ENCODE measurements at places on chromosomes 1 and 21. TPM values are rescaled to one million over a fixed set of nuclear protein-coding genes. Genes with fewer than 3 reads are reported as not detected.

The AMY2B gene
- total RNA-seq = 5.2 TPM

The CASZ1 gene
- total RNA-seq = 10.2 TPM

The HAO2 gene
- total RNA-seq = not detected

The MPZL1 gene
- total RNA-seq = 12.5 TPM

The OVAAL gene
- not detected for total RNA-seq

DNA sequence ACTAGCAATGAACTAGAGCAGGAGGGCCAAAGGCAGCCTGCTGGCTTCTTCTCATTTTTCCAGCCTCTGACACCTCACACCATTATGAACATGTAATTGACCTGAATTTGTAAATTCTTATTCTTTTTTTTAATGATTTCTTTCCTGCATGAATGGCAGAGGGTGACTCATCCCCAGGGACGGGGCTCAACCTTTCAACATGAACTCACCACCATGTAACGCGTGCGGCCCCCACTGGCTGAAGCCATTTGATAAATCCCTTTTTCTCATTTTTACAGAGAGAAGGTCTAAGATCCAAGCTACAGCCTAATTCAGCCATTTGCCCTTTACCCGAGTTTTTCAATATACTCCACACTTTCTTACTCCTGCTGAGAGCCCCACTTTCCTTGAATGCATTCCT, 9.3 kb upstream of the ETS2 start:
- H3K4me3 ChIP-seq = no peak overlapping the region
- no peaks in the 10 kb centered on the region for H3K4me1 ChIP-seq
- DNase-seq = no peak
- H3K27ac ChIP-seq = no peak overlapping the region
- no peaks in the 10 kb centered on the region for H3K27me3 ChIP-seq

- H3K27me3 ChIP-seq = no peaks in the 10 kb centered on the region
- DNase-seq = no peak
- no peak overlapping the region for H3K27ac ChIP-seq
These were observed 116.3 kb downstream of the ST6GALNAC3 start for GRCh38 chr1:76190749-76191424.

DNA sequence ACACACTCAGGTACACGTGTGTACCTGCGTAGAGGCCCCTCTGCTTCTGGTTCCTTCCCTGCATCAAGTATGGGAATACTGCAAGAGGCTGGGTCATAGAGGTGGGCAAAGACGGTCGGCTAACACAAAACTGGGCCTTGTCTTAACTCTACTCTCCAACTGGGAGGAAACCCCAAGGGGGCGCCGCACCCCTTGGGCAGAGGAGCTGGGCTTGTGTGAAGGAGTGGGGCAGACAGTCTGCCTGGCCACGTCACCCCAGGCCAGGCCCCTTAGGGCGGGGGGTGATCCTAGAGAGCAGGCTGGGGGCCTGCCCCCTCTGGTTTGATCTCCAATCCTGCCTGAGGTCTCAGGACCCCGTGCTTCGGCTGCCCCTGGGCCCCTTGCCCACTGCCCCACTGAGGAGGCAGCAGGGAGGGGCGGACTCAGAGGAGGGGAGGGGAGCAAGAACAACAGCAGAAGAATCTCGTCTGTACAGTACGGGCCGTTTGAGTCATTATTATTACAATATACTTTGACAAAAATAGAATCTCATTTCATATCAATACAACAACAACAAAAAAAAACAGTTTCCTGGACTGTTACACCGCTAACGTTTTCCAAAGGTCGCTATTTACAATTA, 34.7 kb downstream of the MEF2D start:
- H3K36me3 ChIP-seq = peaks cover 26% of the 10 kb centered on the region
- no peak overlapping the region for H3K4me3 ChIP-seq
- peaks cover 12% of the 10 kb centered on the region for H3K4me1 ChIP-seq
- H3K27me3 ChIP-seq = no peaks in the 10 kb centered on the region

- H3K27me3 ChIP-seq = no peaks in the 10 kb centered on the region
- H3K27ac ChIP-seq = no peak overlapping the region
- no peak for DNase-seq
These were observed 632.0 kb downstream of the SMYD3 start for GRCh38 chr1:245874942-245875580.

DNA sequence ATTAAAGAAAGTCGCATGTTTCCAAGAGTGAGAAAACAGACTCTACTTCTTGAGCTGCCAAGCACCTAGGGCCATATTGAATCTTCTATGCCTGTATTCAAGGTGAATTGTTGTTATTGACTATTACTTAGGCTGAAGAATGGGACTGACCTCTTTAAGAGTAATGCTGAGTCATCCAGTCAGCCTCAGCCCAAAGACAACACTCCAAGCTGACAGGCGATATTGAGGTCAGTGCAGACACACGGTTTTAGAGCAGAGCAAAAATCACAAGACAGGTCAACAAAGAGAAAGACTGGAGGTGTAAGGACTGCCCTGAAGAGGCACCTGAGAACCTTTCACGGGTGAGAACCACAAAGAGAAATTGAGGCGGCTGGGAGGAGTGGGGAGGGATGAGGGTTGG, 146.9 kb downstream of the MIS18A start:
- H3K27ac ChIP-seq = no peak overlapping the region
- H3K36me3 ChIP-seq = no peaks in the 10 kb centered on the region
- DNase-seq = no peak
- no peaks in the 10 kb centered on the region for H3K4me1 ChIP-seq
- no peak overlapping the region for H3K4me3 ChIP-seq

GRCh38 chr1:59177756-59178155, 119.1 kb upstream of the FGGY start:
- no peaks in the 10 kb centered on the region for H3K27me3 ChIP-seq
- DNase-seq = no peak
- H3K27ac ChIP-seq = no peak overlapping the region

Data from activated CD8-positive, alpha-beta T cell treated with anti-CD3 and anti-CD28 coated beads, Interleukin-2, amount 10 ng/mL, durations not matched to agents 7 days and 5 days (primary cell).